Upper lobe of left lung (tissue), 6 donors: ENCODE measurements at places on chromosomes 4 and X.

DNA sequence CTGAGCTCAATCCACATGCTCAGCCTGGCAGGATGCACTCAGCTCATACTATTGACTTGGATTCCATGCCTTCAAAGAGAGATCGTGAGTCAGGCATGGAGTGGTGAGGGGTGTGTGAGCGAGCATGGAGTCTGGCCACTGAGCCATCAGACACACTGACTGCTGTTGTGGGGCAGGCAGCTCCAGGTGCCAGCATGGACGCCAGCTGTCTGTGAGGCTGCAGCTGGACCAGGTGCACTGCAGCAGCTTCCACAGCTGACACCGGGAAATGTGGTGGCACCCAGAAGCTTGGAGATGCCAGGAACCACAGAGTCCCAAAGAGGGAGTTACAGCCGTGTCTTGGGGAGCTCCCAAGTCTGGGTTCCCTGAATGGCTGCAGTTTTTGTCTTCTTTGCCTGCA, 1026.4 kb upstream of the ADGRL3 start:
- DNase-seq: no peak

GRCh38 chrX:103418811-103419340, 42.5 kb downstream of the BEX3 start:
- DNase-seq: no peak

GRCh38 chr4:4810092-4810774, 49.2 kb upstream of the MSX1 start:
- DNase-seq: no peak

- DNase-seq: no peak
Observed at GRCh38 chrX:18582910-18583493, 88.9 kb downstream of the RS1 start.
